NCI-H1417 treated with DMSO at 0.1 percent for 48 hours (cell line): ENCODE measurements at places on chromosomes 13 and 19.

DNA sequence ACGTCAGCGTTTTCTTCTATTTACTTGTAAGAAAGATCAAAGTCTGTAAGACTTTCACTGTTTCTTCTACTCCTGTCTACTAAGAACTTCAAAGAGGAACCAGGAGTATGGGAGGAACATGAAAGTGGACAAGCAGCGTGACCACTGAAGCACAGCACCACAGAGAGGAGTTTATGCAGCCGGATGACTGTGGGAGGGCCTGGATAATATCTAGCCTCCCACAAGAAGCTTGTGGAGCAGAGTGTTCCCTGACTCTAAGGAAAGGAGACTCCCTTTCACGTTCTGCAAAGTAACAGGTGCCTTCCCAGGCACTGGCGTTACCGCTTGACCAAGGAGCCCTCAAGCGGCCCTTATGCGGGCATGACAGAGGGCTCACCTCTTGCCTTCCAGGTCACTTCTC is 83.6 kb upstream of the PDCD5 start:
- DNase-seq, result no peak

GRCh38 chr13:93425411-93425810 is 198.8 kb downstream of the GPC6 start:
- no peak for DNase-seq

DNA sequence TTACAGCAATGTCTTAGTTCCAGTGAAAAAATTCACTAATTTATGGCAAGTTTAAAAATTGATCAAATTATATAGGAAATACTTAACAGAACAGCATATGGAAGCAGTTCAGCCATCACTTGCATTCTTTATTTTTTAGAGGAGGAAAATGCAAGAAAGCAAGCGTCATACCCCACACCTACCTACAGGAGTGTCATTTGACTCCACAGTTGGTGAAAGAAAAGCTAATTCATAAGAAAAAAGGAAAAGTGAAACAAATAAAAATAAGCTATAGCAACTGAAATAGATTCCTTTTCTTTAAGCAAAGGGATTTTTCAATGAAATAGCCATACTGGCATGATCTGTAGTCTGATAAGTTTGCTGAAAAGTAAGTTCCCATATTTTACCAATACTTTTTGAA is 111.0 kb downstream of the DOCK9 start:
- no peak for DNase-seq

GRCh38 chr13:38255600-38255999 is 94.1 kb upstream of the UFM1 start:
- no peak for DNase-seq

- DNase-seq, result no peak
Observed at GRCh38 chr13:50474088-50474662, 369.3 kb downstream of the DLEU7 start.

- no peak for DNase-seq
Observed at GRCh38 chr19:3225169-3225485, 666 bp downstream of the CELF5 start.

- no peak for DNase-seq
Observed at GRCh38 chr19:39351537-39352064, 9.4 kb downstream of the SAMD4B start.

DNA sequence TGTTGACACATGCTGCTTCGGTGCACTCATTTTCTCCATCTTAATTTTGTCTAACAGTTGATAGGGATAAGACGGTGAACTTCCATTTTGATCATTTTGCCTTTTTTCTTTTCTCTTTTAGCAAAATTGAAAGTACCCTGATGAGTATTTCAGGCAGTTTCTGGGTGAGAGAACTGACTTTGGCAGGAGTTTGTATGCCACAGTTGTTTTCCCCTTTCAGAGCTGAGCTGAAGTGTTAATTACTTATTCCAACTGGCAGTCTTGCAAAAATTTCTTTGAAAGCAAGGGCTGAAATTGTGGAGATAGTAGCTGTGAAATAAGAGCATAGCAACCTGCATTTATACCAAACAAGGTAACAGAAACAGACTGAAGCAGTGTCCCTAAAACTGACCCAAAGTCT is 180.2 kb downstream of the SLITRK5 start:
- DNase-seq, result no peak

- no peak for DNase-seq
Observed at GRCh38 chr19:19778666-19779065, 42.9 kb downstream of the ZNF506 start.

GRCh38 chr13:101686003-101686402 is 233.5 kb downstream of the ITGBL1 start:
- DNase-seq, result no peak

- no peak for DNase-seq
Observed at GRCh38 chr13:30746791-30747190, 11.4 kb downstream of the ALOX5AP start.

DNA sequence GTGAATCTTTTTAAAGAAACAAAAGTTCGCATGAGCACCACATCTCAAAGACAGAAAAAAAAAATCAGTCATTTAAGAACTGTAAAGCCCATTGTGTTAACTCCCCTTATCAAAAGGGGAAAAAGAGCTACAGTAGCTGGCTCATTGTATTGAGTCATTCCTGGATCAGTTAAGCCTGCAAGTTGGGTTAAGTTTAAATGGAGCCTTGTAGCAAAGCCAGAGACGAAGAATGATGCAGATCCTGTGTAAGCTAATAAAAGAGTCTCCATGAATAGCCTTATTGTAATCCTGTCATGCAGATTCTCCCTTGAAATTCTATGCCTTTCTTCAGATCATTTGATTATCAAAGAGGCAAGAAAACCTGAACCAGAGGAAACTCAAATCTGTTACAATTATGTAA is 83.8 kb downstream of the CRYL1 start:
- no peak for DNase-seq

- DNase-seq, result no peak
Observed at GRCh38 chr13:102569488-102569887, 27.3 kb upstream of the TPP2 start.

DNA sequence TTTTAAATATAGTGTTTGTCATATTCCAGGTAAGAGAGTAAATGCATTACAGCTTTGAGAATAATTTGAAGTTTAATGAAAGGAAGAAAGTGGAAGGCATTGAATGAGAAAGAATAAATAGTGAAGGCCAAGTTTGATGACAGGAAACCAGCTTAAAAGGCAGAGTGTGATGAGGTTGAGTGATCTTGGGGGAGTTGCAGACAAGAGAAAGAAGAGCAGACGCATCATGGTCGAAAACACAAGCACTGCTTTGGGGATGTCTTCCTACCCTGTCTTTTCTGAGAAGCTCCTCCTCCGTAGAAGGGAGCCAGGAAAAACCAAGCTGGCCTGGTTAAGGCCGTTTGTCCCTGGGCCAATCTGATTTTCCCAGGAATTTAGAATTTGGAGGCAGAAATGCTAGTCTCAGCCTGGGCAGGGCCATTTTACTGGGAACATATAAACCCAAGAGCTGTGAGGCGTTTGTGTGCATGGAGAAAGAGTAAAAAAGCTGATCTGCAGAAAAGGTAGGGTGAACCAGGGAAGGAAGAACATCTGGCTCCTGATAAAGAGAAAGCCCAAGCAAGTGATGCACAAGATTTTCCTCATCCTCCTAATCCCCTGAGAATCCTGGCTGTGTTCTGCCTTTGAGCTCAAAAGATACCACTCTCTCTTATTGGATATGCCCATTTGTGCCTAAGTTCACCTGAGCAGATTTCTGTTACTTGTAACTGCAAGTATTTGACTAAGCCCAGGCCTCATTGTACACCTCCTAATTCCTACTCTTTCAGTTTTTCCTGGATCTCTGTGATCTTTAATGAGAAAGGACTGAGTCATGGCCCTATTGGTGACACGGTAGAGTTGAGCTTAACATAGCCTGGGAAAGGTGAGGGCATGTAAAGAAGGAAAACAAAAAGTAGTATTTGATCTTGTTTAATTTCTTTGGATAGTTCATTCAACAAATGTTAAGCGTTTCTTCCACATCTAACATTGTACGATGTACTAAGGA is 80.0 kb downstream of the WDFY2 start:
- DNase-seq, result no peak

- DNase-seq, result no peak
Observed at GRCh38 chr13:75907044-75907443, 270.9 kb downstream of the LMO7 start.

DNA sequence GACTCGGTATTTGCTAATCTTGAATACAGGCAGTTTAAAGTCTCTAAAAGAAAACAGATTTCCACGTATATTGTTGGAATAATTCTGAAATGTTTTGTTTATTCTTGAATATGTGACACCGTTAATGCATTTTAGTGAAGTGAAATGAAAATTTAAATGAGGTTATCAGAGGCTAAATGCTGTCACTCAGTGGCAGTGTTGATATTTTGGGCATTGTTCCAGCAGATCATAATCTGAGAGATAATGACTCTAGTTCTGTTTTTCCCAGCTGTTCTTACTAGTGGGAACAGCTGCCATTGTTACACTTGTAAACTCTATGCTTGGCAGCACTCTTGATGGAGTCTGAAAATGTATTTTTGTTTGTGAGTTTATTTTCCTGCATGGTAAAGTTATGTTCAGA is 365.6 kb upstream of the SLC10A2 start:
- DNase-seq, result no peak

DNA sequence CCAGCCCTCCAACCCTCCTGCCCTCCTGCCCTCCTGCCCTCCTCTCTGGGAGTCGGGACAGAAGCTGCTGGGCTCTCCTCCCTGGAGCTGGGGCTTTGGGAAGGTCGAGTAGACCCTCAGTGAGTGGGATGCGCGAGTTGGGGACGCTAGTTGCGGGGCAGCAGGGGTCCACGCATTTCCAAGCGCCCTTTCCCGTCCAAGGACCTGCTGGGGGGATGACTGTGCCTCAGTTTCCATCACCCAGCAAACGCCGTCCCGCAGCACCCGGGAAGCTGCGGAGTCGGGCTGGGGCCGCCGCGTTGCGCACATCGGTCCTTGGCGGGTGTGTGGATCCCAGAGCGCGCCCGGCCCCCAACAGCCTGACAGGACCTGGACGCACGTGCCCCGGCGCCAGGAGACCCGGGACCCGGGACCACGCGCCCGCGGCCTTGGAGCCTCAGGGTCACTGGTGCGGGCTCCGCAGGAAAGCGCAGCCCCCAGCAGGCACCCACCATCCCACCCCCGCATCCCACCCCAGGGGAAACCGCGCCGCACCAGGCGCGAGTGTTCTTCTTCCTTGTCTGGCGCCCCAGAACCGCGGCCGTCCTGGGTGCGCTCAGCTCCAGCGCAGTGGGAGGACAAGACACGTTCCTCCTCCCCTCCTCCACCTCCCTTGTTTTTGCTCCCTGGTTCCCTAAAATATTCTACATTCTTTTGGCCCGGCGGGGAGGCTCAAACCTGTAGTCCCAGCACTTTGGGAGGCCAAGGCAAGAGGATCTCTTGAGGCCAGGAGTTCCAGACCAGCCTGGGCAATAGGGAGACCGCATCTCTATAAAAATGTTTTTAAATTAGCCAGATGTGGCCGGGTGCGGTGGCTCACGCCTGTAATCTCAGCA is 9.2 kb downstream of the ONECUT3 start:
- DNase-seq, result no peak

DNA sequence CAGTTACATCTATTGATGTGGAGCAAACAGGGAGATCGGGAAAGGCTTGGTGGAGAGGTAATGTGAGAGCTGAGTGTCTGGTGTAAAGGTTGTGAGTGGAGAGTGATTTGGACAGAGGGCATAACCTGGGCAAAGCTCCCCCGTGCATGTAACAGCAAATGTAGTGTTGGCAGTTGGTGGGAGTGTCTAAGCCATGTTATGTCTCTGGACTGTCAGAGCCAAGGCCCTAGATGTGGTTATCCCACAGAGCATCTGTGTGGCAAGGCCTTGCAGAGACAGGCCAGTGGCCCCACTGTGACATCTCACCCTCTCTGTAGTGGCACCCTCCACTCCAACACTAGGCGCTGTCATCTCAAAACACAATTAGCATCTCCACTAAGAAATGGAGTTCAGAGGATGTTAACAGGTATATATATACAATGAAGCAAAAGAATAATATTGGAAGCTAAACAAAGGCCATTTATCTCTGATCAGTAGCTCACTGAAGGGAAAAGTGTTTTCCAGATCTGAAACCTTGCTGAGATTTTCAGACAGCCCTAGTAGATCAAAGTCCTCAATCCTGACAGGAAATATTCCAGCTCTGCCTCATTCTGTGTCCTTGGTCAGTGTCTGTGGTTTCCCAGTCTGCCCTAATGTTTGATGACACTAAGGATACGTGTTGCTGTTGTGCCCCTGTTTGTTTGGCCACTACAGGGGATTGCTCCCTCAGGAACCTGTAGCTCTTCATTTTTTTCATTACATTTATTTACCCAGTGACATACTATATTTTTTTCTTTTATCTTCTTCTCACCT is 20.2 kb downstream of the POLR1D start:
- DNase-seq, result no peak

GRCh38 chr13:104310861-104311260 is 1244.6 kb upstream of the SLC10A2 start:
- DNase-seq, result no peak

DNA sequence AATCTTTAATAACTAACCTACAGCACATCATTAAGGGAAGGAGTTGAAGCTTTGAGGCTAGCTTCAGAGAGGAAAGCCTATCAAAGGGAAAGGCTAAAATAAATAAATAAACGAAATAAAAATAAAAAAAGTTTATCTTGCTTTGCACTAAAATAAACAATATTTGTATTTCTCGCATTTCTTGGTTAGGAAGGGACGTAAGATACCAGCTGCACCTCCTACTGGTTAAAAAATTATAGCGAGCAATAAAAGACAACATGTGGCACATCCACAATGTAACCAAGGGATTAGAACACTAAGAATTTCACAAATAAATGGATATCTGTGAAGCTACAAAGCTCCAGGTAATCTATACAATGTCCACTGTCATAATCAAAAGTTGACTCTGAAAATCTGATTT is 194.5 kb downstream of the DACH1 start:
- DNase-seq, result no peak

DNA sequence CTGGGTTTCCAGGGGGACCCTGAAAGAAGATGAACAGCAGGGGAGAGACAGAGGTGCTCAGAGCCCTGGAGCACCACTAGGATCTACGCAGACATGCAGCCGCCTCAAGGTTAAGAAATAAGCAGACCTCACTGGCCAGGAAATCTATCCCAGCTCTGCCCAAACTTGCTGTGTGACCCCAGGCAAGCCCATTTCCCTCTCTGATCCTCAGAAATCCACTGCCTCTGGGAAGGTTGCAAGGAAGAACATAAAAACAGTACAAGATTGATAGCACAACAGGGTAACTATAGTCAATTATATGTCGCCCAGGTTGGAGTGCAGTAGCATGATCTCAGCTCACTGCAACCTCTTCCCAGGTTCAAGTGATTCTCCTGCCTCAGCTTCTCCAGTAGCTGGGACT is 20.8 kb downstream of the COL5A3 start:
- no peak for DNase-seq

- DNase-seq, result no peak
Observed at GRCh38 chr19:1340681-1341469, 42.8 kb upstream of the NDUFS7 start.

DNA sequence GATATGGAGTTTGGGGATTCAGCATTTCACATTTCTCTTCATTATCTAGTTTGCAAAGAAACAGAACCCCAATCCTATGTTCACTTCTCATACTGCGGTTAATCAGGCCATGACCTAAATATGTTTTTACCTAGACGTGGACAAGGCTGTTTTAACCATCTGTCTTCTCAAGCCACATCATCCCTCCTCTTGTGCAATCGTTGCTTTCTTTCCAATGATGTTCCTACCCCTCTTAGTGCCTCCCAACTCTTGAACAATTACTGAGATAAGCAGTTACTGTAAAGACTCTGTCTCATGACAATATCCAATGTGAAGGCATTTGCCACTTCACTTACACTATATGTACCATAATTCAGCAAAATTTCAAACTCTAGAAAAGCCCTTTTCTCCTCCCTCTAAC is 406.2 kb downstream of the LIG4 start:
- no peak for DNase-seq

GRCh38 chr19:16376241-16376640 is 51.6 kb downstream of the KLF2 start:
- no peak for DNase-seq
